CD8-positive, alpha-beta memory T cell (primary cell): ENCODE measurements at places on chromosomes 3 and 15. TPM values are rescaled to one million over a fixed set of nuclear protein-coding genes. Genes with fewer than 3 reads are reported as not detected.

Gene VIPR1
- total RNA-seq, result 5.9 TPM

- H3K4me1 ChIP-seq, result no peaks in the 10 kb centered on the region
- H3K27ac ChIP-seq, result no peak overlapping the region
- no peak overlapping the region for H3K4me3 ChIP-seq
- no peaks in the 10 kb centered on the region for H3K36me3 ChIP-seq
These were observed 152.8 kb downstream of the ARRDC4 start for GRCh38 chr15:98113327-98113726.

GRCh38 chr15:89178307-89178977 is 42.9 kb downstream of the RLBP1 start:
- no peaks in the 10 kb centered on the region for H3K27me3 ChIP-seq
- DNase-seq, result no peak
- H3K4me3 ChIP-seq, result no peak overlapping the region
- H3K36me3 ChIP-seq, result peaks cover 10% of the 10 kb centered on the region
- H3K4me1 ChIP-seq, result no peaks in the 10 kb centered on the region
- no peak overlapping the region for H3K27ac ChIP-seq

- no peaks in the 10 kb centered on the region for H3K27me3 ChIP-seq
- no peaks in the 10 kb centered on the region for H3K36me3 ChIP-seq
- H3K4me1 ChIP-seq, result peaks cover 40% of the 10 kb centered on the region
These were observed 76.7 kb downstream of the ST6GAL1 start for GRCh38 chr3:187006864-187007630.

DNA sequence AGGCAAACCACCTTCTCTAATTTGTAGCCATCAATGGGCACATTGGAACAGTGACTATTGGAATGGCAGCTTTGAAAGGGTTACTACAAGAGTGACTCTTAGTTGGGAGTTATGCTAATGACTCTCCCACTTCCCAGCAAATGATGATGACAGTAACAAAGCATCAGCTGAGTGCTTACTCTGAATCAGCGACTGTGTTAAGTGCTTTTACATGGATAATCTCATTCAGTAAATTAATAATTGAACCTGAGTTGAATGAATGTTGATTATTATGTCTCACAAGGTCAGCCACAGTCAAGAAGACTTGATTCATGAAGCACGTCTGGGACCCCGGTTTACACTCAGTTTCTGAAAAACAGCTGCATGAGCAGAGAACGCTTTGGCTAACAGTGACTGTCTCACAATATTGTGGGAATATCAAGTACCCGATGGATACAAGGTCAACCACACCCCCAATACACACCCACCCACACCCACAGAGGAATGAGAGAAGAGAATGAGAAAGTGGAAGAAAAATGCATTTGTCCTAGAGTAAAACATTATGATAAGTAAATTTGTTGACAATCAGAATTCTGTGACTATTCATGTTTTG is 242.0 kb upstream of the FEZF2 start:
- H3K27ac ChIP-seq, result no peak overlapping the region
- H3K4me1 ChIP-seq, result no peaks in the 10 kb centered on the region
- no peaks in the 10 kb centered on the region for H3K27me3 ChIP-seq
- no peaks in the 10 kb centered on the region for H3K36me3 ChIP-seq
- no peak overlapping the region for H3K4me3 ChIP-seq

DNA sequence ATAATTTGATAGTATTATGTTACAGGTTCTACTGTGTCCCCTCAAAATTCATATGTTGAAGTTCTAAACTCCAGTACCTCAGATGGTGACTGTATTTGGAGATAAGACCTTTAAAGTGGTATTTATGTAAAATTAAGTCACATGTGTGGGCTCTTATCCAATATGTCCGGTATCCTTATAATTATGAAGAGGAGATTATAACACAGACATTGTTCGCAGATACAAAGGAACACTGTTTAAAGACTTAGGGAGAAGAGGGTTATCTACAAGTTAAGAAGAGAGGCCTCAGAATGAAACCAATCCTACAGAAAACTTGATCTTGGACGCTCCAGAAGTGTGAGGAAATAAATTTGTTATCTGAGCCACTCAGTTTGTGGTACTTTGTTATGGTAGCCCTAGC is 50.9 kb downstream of the DPH6 start:
- DNase-seq, result no peak
- H3K27ac ChIP-seq, result no peak overlapping the region
- no peak overlapping the region for H3K4me3 ChIP-seq
- no peaks in the 10 kb centered on the region for H3K4me1 ChIP-seq
- H3K27me3 ChIP-seq, result no peaks in the 10 kb centered on the region
- no peaks in the 10 kb centered on the region for H3K36me3 ChIP-seq

Gene GCNT3
- not detected for total RNA-seq

DNA sequence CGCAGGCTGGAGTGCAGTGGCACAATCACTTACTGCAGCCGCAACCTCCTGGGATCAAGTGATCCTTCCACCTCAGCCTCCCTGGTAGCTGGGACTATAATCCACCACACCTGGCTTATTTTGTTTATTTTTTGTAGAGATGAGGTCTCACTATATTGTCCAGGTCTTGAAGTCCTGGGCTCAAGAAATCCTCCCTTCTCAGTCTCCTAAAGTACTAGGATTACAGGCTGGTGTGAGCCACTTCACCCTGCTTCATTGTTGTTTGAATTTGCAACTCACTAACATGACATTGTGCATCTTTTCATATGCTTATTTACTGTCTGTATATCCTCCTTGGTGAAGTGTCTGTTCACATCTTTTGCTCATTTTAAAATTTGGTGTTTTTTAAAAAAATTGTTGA is 10.1 kb downstream of the PARP15 start:
- no peak overlapping the region for H3K4me3 ChIP-seq
- no peak for DNase-seq
- H3K27me3 ChIP-seq, result no peaks in the 10 kb centered on the region
- H3K36me3 ChIP-seq, result peaks cover 3% of the 10 kb centered on the region
- H3K4me1 ChIP-seq, result no peaks in the 10 kb centered on the region

- H3K36me3 ChIP-seq, result no peaks in the 10 kb centered on the region
- no peak for DNase-seq
- H3K27me3 ChIP-seq, result no peaks in the 10 kb centered on the region
- H3K27ac ChIP-seq, result no peak overlapping the region
- H3K4me3 ChIP-seq, result no peak overlapping the region
These were observed 63.1 kb downstream of the SLC12A8 start for GRCh38 chr3:125149462-125149861.

DNA sequence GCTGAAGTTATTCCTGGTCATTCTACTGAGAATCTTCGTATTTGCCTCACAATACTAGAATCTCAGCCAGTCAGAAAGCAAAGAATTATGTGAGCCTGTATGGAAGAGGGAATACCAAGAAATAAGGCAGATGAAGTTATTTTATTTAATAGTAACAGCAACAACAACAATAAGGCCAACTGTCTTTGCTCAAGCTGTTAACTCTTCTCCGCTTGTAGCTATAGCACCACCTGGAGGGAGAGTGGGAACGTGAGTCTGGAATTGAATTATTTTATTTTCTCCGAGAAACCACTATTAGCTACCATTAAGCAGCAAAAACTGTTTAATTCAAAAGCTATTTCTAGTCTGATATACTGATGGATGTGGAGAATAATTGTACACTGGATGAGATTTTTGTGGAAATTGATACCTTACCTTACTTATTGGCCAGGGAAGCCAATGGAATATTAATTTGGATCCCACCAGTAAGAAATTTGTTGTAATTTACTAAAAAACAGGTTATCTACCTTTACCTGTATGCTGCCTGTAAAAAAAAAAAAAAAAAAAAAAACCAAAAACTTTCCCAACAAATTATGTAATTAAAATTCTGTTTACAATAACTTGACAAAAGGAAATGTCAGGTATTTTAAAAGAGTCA is 50.1 kb downstream of the CALML4 start:
- no peaks in the 10 kb centered on the region for H3K4me1 ChIP-seq
- H3K27me3 ChIP-seq, result no peaks in the 10 kb centered on the region
- no peak overlapping the region for H3K27ac ChIP-seq
- H3K36me3 ChIP-seq, result peaks cover 12% of the 10 kb centered on the region
- H3K4me3 ChIP-seq, result no peak overlapping the region

Gene CLSTN2
- not detected for total RNA-seq

Gene ZNF654
- total RNA-seq, result 16.0 TPM

GRCh38 chr3:152280539-152280938 is 11.8 kb downstream of the MBNL1 start:
- no peaks in the 10 kb centered on the region for H3K27me3 ChIP-seq
- peaks cover 91% of the 10 kb centered on the region for H3K4me1 ChIP-seq
- no peak for DNase-seq
- no peak overlapping the region for H3K27ac ChIP-seq
- no peaks in the 10 kb centered on the region for H3K36me3 ChIP-seq

GRCh38 chr3:149217347-149217746 is 4.3 kb downstream of the CP start:
- H3K27ac ChIP-seq, result no peak overlapping the region
- no peaks in the 10 kb centered on the region for H3K36me3 ChIP-seq
- no peak for DNase-seq

Gene ITIH1
- total RNA-seq, result not detected
